Stimulated activated CD8-positive, alpha-beta memory T cell treated with anti-CD3 and anti-CD28 coated beads, Interleukin-15, amount 100 ng/mL, for 4 hours (primary cell): ENCODE measurements at places on chromosomes 7 and 10.

GRCh38 chr7:66867198-66867790 is 53.7 kb upstream of the TMEM248 start:
- no peak for DNase-seq

- no peak for DNase-seq
Observed at GRCh38 chr7:102869195-102869594, 43.6 kb upstream of the LRRC17 start.

DNA sequence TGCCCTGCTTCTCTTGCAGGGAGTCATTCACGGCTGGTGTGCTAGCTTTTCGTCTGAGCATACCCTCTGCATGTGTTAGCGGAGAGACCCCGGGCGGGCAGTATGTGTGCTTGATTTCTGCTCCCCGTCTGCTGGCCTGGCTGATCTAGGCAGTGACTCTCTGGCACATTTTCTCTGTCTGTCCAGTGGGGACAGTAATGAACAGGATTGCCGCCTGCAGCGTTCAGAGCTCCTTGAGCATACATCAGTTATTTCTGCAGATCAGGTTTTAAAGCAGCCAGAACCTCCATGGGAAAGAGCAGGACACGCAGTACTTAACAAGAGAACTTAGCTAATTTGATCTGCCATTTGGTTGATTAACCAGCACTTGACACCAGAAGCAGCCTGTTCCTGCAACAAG is 242.5 kb downstream of the CELF2 start:
- DNase-seq: no peak

- DNase-seq: peak; percentile 31
Observed at GRCh38 chr10:114304017-114304570, 65.0 kb downstream of the VWA2 start.

DNA sequence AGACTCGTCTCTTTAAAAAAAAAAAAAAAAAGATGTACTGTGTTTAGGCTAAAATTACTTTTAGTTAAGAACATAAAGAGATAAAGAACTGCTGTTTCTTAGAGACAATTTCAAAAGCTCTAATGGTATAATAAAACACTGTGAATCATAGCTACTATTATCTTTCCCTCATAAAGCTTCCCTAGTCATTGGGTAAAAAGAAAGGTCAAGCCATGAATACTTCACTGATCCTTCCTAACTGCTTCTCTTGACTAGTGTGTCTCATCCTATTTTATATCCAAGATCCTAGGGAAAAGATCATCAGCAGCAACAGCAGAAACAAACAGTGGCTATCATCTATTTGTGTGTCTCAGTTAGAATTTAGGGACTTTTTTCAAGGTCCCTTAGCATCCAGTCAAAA is 10.5 kb downstream of the YME1L1 start:
- no peak for DNase-seq

DNA sequence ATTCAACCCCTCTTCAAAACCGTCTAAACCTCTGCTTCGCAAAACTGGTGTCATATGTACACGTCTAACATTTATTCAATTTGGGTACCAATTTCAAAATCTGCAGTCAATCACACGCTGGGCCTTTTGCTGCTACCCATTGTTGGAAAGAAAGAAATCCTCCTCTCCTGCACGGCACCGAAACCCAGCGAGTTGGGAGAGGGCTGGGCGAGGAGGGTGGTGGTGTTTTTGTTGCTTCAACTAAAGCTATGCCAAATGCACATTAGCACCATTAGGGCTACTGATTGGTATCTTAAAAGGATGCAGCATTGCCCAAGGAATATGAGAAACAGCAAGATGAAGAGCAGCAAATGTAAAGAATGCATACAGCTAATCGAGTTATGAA is 7.8 kb downstream of the EBF3 start:
- DNase-seq: no peak

DNA sequence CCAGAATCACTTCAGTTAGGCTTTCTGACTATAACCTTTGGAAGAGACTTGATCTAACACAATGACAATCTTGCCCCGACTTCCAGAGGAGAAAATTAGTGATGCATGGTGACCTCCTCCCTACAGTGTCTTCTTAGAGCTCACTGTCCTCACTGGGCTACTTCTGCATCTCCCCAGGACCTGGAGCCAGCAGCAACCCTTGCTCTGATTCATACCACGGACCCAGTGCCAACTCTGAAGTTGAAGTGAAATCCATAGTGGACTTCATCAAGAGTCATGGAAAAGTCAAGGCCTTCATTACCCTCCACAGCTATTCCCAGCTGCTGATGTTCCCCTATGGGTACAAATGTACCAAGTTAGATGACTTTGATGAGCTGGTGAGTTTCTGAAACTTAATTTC is 12.6 kb downstream of the CPA2 start:
- no peak for DNase-seq
